GM12865 (cell line): ENCODE measurements at places on chromosomes 1 and 21.

GRCh38 chr21:25326181-25326580, 281.1 kb downstream of the MRPL39 start:
- no peak for DNase-seq

DNA sequence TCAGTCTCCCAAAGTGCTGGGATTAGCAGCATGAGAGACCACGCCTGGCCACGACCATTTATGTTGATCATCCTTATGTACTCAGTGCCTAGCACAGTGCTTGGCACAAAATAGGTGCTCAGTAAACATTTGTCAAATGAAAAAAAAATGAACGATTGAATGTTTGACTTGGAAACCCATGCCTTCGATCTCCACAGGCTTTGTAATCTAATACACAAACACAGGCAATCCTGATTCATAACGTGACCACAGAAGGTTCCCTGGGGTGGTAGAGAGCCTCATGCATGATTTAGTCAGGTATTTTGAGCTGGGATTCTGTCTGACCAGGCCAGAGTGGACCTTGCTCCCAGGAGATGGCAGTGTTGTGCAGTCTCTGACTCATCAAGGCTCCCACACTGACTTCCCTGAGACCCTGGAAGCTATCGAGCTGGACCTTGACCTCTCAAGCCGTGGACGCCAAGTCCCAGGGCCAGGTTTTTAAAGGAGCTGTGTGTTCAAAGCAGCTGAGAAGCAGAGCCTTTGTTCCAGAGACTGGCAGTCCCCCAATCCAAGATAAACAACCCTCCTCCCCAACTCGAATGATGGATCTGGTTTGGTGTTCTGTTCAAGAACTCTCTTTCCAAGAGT, 81.1 kb downstream of the PGM1 start:
- DNase-seq = peak; percentile 56

- DNase-seq = peak; percentile 40
Observed at GRCh38 chr1:31902510-31902860, 35.7 kb downstream of the PTP4A2 start.

- DNase-seq = no peak
Observed at GRCh38 chr1:33010932-33011731, 25.6 kb downstream of the AK2 start.

DNA sequence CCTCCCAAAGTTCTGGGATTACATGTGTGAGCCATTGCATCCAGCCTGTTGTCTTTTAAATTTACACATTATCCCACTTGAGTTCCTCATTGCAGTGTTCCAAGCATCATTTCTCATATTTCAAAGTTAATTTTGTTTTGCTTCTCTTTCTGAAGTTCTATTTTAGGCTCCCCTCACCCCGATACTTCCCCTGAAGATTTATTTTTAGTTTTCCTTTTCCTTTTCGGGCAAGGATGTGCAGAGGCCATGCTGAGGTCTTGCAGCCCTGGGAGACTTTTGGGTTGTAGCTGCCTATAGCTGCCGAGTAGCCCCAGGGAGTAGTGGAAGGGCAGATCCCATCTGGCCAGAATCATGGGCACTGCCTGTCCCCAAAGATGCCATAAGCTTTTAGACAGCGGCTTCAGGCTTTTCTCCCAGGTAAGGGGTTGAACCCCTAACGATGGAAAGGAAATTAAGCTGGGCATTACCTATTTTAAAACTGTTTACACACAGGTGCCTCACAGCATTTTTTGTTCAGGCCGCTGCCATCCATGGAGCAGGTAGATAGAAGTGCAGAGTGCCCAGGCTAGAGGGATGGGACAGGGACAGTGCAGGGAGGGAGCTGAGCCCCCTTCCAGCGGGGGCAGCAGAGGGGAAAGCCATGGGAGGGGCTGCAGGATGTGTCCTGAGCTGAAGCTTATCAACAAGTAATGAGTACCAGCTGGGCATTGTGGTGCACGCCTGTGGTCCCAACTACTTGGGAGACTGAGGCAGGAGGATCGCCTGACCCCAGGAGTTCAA, 15.9 kb downstream of the PSEN2 start:
- no peak for DNase-seq

DNA sequence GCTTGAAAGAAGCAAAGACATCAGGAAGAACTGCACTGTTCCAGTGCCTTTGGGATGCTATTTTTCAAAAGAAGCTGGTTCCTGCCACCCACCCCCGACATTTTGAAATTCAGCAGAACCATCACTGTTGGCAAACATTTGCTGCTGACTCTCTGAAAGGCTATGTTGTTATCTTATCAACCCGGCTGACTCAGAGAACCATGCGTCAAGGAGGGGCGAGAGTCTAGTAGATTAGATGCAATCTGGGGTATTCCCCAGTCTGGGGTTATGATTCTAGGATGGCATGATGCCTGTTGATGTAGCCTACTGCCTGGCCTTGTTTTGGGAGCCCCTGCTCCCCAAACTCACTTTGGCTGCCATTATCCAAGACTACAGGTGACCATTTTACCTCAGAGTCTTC, 267.8 kb upstream of the RUNX1 start:
- DNase-seq = no peak
